Urinary bladder (tissue), 4 donors: ENCODE measurements at places on chromosomes 2 and 18. TPM values are rescaled to one million over a fixed set of nuclear protein-coding genes. Genes with fewer than 3 reads are reported as not detected.

ADD2 gene
- 3.5 TPM for total RNA-seq

AGBL5 gene
- total RNA-seq = 12.0 TPM

TDRD15 gene
- total RNA-seq = 3.8 TPM

SRD5A2 gene
- 16.2 TPM for total RNA-seq

UGT1A4 gene
- 1.1 TPM for total RNA-seq

SFTPB gene
- total RNA-seq = not detected

RPS27A gene
- 945 TPM for total RNA-seq

RFTN2 gene
- 37.4 TPM for total RNA-seq
